ENCODE measurements at places on chromosomes 12 and 14.

GRCh38 chr14:104135121-104135903 lies 3.1 kb upstream of the KIF26A start:
- no peak for DNase-seq

DNA sequence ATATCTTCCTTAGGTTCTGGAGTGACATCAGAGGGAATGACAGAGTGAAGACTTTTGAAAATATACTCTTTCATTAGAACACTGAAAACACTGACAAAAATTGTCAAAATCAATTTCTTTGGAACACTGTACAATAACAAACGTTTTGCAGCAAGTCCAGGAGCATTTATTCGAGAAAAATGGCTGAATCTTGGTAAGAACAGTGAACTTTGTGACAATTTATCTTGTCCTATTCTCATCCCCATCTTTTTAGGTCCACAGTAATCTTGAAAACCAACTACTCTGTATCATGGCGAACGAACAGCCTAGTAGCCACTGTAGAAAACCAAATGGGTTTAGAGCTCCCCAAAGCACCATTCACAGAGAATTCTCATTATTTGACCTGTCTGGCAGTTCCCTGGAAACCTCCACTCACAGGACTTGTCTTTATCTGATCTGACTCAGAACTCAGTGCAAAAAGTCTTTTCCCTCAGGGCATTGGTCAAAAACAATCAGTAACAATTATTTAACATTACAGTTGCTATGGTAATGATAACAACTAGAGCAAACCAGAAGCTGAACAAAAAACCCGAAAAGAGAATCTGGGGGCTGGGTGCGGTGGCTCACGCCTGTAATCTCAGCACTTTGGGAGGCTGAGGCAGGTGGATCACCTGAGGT lies 20.3 kb upstream of the PPP2R5E start:
- no peak for DNase-seq

GRCh38 chr14:71692496-71692895 lies 239.7 kb upstream of the RGS6 start:
- DNase-seq = no peak

- no peak for DNase-seq
Measured at GRCh38 chr12:80625901-80626300, 81.5 kb upstream of the MYF6 start.

DNA sequence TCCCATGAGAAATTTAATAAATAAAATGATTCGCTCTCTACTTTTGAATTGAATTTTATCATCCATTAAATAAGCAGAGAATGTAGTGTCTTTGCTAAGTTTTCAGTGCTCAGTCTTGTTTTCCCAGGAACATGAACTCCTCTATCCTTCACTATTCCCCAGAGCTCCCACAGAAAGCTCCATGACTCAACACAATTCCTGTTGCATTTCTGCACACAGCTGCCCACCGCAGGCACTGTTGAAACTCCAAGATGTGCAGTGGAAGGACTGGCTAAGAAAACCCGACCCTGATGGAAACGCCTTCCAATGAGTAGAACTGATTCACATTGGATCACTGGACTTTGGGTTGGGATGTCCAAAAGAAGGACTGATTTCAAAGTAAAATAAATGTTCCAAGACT lies 202.4 kb upstream of the AMIGO2 start:
- no peak for DNase-seq

- no peak for DNase-seq
Measured at GRCh38 chr12:77372026-77372425, 306.7 kb upstream of the E2F7 start.

- no peak for DNase-seq
Measured at GRCh38 chr12:91111366-91112325, at the start of gene LUM. TSS of gene LUM (minus strand) at chr12:91111494. CDS start at chr12:91108979, 2,515 bp downstream.

GRCh38 chr12:109163167-109163566 lies 46.8 kb downstream of the ACACB start:
- DNase-seq = no peak
